NCI-H345 (cell line): ENCODE measurements at places on chromosomes 11 and 22.

DNA sequence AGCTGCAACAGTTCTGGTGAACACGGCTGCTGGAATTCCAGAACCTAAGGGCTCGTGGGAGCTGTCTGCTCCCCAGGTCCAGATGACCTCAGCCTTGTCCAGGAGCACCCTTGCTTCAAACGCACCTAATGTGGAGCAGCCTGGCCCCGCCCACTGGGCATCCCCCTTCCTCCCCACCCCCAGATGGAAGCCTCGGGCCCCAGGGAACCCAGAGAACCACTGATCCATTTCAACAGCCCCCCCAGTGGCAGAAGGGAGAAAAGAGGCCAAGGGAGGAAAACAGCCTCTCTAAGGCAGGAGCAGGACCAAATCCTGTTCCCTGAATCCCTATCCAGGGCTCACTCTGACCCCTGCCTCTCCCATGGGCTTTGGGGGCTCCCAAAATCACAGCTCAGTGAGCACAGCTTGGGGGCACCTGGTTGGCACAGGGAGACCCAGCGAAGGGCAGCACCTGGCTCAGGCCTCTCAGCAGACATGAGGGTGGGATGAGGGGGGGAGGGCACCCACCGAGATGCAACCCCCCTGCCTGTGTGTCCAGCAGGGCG, 1.2 kb downstream of the CYTH4 start:
- DNase-seq, result no peak

GRCh38 chr11:86688398-86689179, 16.2 kb upstream of the ME3 start:
- no peak for DNase-seq

GRCh38 chr11:96051820-96052219, 127.9 kb upstream of the MTMR2 start:
- DNase-seq, result no peak

DNA sequence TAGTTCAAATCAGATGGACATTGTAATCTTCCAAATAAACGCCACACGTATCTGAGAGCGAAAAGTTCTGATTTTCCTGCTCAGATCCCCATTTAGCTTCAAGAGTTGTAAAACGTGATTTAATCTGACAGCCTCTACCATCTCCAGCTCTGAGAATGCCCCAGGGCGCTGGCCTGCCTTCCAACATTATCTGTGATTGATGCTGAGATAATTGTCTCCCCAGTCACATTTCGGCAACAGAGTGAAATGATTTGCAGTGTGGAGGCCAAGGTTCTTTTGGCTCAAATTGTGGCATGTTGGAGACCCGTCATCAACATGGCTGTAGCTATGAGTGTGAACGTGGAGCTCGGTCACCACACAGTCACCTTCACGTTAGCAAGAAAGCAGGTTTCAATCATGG, 283.4 kb downstream of the BRD1 start:
- no peak for DNase-seq

DNA sequence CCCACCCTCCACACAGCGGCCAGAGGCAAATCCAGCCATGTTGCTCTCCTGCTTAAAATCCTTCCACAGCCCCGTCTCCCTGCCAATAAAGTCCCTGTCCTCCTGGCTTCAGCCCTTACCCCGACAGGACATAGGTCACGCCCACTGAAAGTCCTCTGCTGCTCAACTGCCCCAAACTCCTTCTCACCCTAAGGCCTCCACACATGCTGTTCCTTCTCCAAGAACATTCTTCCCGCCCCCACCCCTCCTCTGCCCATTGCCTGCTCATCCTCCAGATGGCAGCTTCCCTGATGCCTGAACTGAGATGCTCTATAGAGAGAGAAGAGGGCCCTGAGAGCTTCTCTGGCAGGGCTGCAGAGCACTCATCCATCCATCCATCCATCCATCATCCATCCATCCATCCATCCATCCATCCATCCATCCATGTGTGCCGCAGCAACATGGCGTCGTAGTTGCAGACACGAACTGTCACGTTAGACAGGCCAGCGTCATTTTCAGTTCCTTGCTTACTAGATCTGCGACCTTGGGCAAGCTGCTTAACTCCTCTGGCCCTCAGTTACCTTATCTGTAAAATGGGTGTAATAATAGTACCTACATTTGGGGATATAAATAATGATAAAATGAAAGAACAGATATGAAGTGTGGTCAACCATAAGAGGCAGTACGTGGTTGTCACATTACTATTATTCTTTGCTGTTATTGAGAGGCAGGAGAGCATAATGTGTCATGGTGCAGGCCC, 9.4 kb downstream of the NPTXR start:
- no peak for DNase-seq

DNA sequence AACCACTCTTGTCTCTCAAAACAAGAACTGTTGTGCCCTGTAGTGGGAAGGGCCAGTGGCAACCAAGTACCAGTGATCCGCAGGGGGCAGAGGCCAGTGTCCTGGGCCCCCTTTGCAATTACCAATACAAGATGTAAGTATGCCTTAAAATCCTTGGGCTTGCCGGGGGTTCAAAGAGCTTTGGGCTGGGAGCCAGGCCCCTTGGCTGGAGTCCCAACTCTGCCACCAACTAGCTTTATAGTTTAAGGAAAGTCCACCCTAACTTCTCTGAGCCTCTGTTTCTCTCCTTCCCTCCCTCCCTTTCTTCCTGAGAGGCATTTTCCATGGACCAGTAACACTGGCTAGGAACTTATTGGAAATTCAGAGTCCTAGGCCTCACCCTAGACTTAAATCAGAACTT, 15.5 kb downstream of the CLMP start:
- DNase-seq, result no peak

- no peak for DNase-seq
Measured at GRCh38 chr11:118845369-118845768, 38.3 kb upstream of the CXCR5 start.

- DNase-seq, result no peak
Measured at GRCh38 chr22:49550766-49551362, 276.8 kb downstream of the BRD1 start.

DNA sequence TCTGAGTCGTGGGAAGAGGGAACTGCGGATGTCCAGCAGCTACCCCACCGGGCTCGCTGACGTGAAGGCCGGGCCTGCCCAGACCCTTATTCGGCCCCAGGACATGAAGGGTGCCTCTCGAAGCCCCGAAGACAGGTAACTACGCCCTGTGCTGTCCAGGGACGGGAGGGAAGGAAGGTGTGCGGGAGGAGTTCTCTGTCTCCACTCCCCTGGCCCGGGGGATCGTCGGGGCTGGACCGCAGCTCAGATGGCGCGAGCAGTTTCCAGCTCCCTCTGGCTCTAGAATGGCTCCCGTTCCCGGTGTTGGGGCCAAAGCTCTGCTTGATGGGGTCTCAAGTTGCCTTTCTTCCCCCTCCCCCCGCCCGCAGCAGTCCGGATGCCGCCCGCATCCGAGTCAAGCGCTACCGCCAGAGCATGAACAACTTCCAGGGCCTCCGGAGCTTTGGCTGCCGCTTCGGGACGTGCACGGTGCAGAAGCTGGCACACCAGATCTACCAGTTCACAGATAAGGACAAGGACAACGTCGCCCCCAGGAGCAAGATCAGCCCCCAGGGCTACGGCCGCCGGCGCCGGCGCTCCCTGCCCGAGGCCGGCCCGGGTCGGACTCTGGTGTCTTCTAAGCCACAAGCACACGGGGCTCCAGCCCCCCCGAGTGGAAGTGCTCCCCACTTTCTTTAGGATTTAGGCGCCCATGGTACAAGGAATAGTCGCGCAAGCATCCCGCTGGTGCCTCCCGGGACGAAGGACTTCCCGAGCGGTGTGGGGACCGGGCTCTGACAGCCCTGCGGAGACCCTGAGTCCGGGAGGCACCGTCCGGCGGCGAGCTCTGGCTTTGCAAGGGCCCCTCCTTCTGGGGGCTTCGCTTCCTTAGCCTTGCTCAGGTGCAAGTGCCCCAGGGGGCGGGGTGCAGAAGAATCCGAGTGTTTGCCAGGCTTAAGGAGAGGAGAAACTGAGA, 1.4 kb downstream of the ADM start:
- peak; percentile 39 for DNase-seq
